Activated naive CD8-positive, alpha-beta T cell treated with anti-CD3 and anti-CD28 coated beads, Interleukin-2, amount 10 ng/mL, durations not matched to agents 7 days and 5 days (primary cell): ENCODE measurements at places on chromosomes 4 and X.

DNA sequence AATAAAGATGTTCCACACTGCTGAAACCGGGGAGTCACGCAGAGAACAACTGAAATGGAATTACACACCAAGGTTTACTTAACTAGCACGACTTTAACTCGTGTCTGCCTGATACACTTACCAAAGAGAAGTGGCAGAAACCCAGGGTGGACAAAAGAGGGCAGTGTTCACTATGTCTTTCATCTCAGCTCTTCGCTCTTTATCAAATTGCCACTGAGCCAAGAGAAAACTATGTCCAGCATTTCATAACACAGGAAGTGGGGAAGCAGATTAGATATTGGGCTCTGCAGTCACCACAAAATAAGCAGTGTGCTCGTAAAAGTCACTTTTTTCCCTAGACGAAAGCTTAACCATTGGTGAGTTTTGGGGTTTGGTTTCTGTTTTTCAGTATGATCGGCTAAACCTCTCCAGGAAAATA is 155.7 kb downstream of the CHIC2 start:
- peaks cover 10% of the 10 kb centered on the region for H3K4me1 ChIP-seq
- peaks cover 39% of the 10 kb centered on the region for H3K27me3 ChIP-seq
- no peaks in the 10 kb centered on the region for H3K36me3 ChIP-seq

- H3K27ac ChIP-seq: no peak overlapping the region
- H3K4me3 ChIP-seq: no peak overlapping the region
- H3K27me3 ChIP-seq: peaks cover 6% of the 10 kb centered on the region
- DNase-seq: no peak
- no peaks in the 10 kb centered on the region for H3K36me3 ChIP-seq
These were observed 94.0 kb upstream of the TBL1X start for GRCh38 chrX:9370893-9371292.

GRCh38 chr4:184309241-184310170 is 91.8 kb upstream of the ENPP6 start:
- H3K27me3 ChIP-seq: no peaks in the 10 kb centered on the region
- peak overlapping the region; percentile 84 for H3K27ac ChIP-seq
- H3K4me1 ChIP-seq: peaks cover 56% of the 10 kb centered on the region

DNA sequence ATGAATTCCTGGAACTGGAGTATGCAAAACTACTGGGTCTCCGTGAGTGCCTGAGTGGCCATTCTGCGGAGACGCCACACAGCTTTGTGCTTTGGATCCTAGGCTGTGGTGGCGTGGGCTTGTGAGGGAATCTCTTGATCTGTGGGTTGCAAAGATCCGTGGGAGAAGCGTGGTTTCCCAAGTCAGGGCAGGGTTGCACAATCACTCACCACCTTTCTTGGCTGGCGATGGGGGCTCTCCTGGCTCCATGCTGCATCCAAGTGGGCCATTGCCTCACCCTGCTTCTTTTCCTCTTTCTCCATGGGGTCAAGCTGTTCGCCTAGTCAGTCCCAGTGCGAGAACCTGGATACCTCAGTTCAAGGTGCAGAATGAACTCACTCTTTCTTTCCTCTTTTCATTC is 62.5 kb downstream of the SLAIN2 start:
- no peak for DNase-seq
- H3K27me3 ChIP-seq: no peaks in the 10 kb centered on the region
- no peak overlapping the region for H3K4me3 ChIP-seq
- peaks cover 35% of the 10 kb centered on the region for H3K36me3 ChIP-seq
- no peak overlapping the region for H3K27ac ChIP-seq

- H3K27ac ChIP-seq: no peak overlapping the region
- DNase-seq: no peak
- no peaks in the 10 kb centered on the region for H3K4me1 ChIP-seq
- H3K4me3 ChIP-seq: no peak overlapping the region
- H3K36me3 ChIP-seq: no peaks in the 10 kb centered on the region
These were observed 1803.6 kb upstream of the PCDH7 start for GRCh38 chr4:28916585-28916984.

GRCh38 chr4:184819786-184820185 is 6.0 kb downstream of the ACSL1 start:
- no peak for DNase-seq
- no peak overlapping the region for H3K4me3 ChIP-seq
- H3K36me3 ChIP-seq: no peaks in the 10 kb centered on the region
- H3K4me1 ChIP-seq: peaks cover 52% of the 10 kb centered on the region
- no peak overlapping the region for H3K27ac ChIP-seq

DNA sequence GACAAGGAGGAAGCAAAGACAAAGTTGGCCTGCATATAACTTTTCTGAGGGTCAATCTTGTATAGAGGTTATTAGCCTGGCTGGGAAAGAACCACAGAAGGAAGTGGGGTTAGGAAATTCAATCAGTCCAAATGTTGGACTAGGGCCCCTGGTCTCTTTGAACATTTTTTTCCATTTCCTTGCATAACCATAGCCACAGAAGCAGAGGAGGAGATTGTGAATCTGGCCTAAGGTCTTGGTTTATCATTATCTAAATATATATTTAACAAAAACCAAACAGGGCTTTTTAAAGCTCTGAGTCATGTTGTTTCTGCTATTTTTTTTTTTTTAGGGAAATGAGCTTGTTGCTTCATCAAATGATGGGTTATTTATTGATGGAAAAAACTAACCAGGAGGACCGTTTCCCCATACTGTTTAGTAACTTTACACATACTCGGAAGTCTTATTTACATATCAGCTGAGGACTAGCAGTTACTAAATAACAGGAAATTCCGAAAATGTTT is 97.7 kb upstream of the ACSL4 start:
- no peaks in the 10 kb centered on the region for H3K36me3 ChIP-seq
- no peak for DNase-seq
- peaks cover 2% of the 10 kb centered on the region for H3K4me1 ChIP-seq
- H3K4me3 ChIP-seq: no peak overlapping the region
- H3K27ac ChIP-seq: no peak overlapping the region
- H3K27me3 ChIP-seq: peaks cover 7% of the 10 kb centered on the region

DNA sequence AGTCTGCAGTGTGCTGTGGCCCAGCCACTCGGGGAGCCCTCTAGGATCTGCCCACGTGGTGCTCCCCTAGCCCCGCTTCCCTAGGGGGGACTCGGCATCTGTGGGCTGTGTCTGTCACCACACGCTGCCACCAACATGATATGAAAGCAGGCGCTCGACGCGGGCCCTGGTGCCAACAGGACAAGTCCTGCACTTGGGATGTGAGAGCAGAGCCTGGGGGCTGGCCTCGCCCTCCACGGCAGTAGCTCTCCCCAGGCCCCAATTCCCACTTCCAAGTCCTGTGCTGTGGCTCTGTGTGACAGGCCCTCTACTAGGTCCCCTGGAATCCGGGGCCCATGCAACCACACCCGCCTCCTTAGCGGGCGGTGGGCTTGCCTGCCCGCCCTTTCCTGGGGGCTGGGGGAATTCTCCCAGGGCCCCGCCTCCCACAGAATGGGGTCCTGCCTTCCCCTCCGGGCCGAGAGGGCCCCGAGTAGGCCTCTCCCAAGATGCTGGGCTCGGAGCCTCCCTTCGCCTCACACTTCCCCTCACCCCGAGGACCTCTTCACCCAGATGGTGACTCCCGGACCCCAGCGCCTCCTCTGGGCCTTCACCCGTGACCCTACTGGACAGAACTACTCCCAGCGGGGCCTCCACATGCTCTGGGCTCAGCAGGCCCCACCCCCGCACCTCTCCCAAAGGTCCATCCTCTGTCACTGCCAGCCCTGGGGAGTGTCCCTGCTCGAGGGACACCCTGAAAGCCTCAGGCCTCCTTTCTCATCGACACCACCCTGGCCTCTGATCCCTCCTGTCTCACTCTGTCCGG is 11.2 kb downstream of the LRPAP1 start:
- no peak for DNase-seq
- peaks cover 1% of the 10 kb centered on the region for H3K4me1 ChIP-seq
- no peak overlapping the region for H3K4me3 ChIP-seq
- H3K27ac ChIP-seq: no peak overlapping the region
- peaks cover 3% of the 10 kb centered on the region for H3K36me3 ChIP-seq
- H3K27me3 ChIP-seq: no peaks in the 10 kb centered on the region

- H3K36me3 ChIP-seq: no peaks in the 10 kb centered on the region
- no peaks in the 10 kb centered on the region for H3K4me1 ChIP-seq
- DNase-seq: no peak
- H3K4me3 ChIP-seq: no peak overlapping the region
These were observed 435.8 kb downstream of the SPRY1 start for GRCh38 chr4:123832173-123833026.

- H3K4me1 ChIP-seq: no peaks in the 10 kb centered on the region
- DNase-seq: no peak
- no peak overlapping the region for H3K4me3 ChIP-seq
- H3K27me3 ChIP-seq: no peaks in the 10 kb centered on the region
- H3K27ac ChIP-seq: no peak overlapping the region
- H3K36me3 ChIP-seq: no peaks in the 10 kb centered on the region
These were observed 1661.6 kb upstream of the PCDH7 start for GRCh38 chr4:29058531-29058930.

DNA sequence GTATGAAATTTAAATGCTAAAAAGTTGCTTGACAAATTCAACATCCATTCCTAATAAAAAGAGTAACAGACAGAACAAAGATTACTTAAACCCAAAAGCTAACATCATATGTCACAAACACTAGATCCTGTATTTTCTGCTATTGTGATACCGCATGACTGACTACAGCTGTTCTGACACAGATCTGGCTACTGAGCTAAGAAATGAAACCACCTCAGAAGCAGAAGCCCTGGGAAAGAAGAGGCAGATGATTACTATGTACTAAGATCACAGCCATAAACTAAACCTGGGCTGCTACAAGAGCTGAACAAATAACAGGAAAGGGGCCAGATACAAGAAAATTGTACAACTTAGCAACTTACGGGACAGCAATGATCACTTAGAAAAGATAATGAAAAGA is 9.4 kb downstream of the LETM1 start:
- no peaks in the 10 kb centered on the region for H3K27me3 ChIP-seq
- H3K27ac ChIP-seq: peak overlapping the region; percentile 9
- H3K36me3 ChIP-seq: peaks cover 6% of the 10 kb centered on the region

- no peak overlapping the region for H3K4me3 ChIP-seq
- peaks cover 26% of the 10 kb centered on the region for H3K4me1 ChIP-seq
- no peak for DNase-seq
- H3K27ac ChIP-seq: no peak overlapping the region
These were observed 13.0 kb downstream of the PPP1R3F start for GRCh38 chrX:49282647-49283011.

DNA sequence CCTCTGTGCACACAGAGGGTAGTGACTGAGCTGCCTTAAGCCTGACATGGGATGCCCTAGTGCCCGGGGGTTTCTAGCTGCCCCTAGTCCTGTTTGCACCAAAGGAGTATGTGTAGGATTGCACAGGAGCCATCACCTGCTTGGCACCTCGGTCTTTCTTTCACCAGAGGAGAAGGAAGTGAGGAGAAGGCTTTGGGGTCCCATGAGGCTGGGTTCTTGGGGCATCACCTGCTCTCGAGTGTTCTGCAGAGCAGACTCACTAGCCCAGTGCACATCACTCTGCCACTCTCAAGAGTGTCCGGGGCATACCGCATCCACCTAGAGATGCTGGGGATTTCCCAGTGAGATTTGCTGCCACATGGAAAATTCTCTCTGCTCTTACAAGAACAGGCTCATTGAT is 40.5 kb upstream of the GPR78 start:
- no peak overlapping the region for H3K27ac ChIP-seq
- no peak overlapping the region for H3K4me3 ChIP-seq
- peaks cover 2% of the 10 kb centered on the region for H3K4me1 ChIP-seq
- DNase-seq: no peak

DNA sequence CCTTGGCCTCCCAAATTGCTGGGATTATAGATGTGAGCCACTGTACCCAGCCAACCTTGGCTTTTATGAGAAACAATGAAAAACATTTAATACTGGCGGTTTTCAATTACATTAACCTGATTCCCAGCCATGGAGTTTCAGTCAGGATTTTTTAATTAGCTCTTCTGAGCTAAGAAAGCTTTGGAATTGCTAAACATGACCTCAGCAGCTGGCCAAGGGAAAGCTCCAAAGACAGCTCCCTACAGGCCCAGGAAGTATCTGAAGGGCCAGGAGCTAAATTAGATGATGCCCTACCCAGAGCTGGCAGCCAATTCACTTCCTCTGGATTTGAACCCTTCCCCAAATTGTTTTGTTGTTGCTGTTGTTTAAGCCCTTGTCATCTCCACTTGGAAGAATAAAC is 26.5 kb upstream of the FUNDC1 start:
- no peaks in the 10 kb centered on the region for H3K4me1 ChIP-seq
- no peak overlapping the region for H3K4me3 ChIP-seq
- DNase-seq: no peak
- H3K27ac ChIP-seq: no peak overlapping the region
- H3K27me3 ChIP-seq: no peaks in the 10 kb centered on the region

- peaks cover 47% of the 10 kb centered on the region for H3K27me3 ChIP-seq
- no peak for DNase-seq
- H3K27ac ChIP-seq: no peak overlapping the region
- H3K4me1 ChIP-seq: no peaks in the 10 kb centered on the region
- no peak overlapping the region for H3K4me3 ChIP-seq
- no peaks in the 10 kb centered on the region for H3K36me3 ChIP-seq
These were observed 8.8 kb downstream of the TMEM150C start for GRCh38 chr4:82553020-82553419.

DNA sequence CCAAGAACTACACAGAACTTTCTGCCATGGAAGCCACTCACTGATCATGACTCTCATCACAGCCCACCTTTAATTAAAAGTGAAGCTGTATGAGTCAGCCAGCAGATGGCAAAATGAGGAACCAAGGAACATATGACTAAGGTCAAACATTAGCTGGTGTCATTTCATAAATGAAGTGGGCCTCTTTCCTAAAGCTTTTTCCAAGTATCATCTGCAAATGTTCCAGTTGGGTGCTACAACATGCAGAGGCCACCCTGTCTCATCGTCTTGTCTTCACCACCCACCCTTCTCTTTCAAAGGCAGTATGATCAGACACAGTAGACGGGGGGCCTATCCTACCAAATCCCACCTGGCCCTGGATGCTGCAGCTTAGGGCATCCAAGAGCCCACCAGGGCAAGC is 9.2 kb upstream of the EOLA1 start:
- H3K4me3 ChIP-seq: no peak overlapping the region
- peaks cover 4% of the 10 kb centered on the region for H3K4me1 ChIP-seq
- peaks cover 6% of the 10 kb centered on the region for H3K36me3 ChIP-seq
- no peak overlapping the region for H3K27ac ChIP-seq
- no peaks in the 10 kb centered on the region for H3K27me3 ChIP-seq
- DNase-seq: no peak

- H3K4me1 ChIP-seq: peaks cover 35% of the 10 kb centered on the region
- H3K27ac ChIP-seq: no peak overlapping the region
- H3K27me3 ChIP-seq: no peaks in the 10 kb centered on the region
- peaks cover 45% of the 10 kb centered on the region for H3K36me3 ChIP-seq
- no peak overlapping the region for H3K4me3 ChIP-seq
These were observed 4.2 kb downstream of the PGM2 start for GRCh38 chr4:37830640-37831039.

DNA sequence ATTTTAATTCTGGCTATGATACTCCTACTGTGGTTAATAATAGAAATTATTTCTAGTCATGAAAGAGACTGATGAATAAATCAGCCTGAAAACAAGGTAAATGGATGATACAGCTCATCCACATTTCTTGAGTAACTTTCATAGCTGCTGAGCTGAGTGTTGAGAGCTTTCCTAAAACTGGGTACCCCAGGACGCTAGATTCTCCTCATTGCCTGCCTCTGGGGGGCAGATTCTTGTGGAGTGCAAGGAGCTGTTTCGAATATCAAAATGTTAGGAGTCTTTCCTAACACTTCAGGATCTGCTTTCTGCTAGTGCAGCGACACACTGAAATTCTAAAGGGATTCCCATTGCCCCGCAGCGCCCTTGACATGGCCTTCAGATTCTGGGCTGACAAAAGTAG is 2.1 kb downstream of the MND1 start:
- peaks cover 33% of the 10 kb centered on the region for H3K4me1 ChIP-seq
- no peak for DNase-seq
- H3K4me3 ChIP-seq: peak overlapping the region; percentile 46
- H3K36me3 ChIP-seq: peaks cover 22% of the 10 kb centered on the region
- H3K27me3 ChIP-seq: peaks cover 5% of the 10 kb centered on the region
